ENCODE measurements at places on chromosomes 2 and 18.
A peak's percentile ranks its signal among the peaks of the same experiment; 100 is the strongest.

GRCh38 chr2:39488450-39488849, 51.4 kb upstream of the MAP4K3 start:
- DNase-seq: no peak

- no peak for DNase-seq
These were observed 18.5 kb upstream of the DTNA start for GRCh38 chr18:34691614-34692013.

DNA sequence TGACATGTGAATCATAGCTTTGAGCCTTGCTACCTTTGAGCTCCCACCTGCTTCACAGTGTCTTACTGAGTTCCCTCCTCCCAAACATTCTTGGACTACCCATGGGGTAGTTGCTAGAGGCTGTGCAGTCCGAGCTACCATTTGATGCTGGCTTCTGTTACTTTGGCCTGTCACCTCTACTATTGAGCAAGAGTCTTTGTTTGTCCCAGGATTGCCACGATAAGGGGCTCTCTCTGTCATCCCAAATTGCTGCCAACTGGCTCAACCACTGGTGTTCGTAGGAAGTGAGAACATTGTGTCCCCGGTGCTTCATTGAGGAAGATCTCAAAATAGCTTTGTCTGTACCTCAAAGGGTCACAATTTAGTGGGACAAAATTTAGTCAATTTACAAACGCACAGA, 59.1 kb upstream of the PAX8 start:
- DNase-seq: no peak

- no peak for DNase-seq
These were observed 36.0 kb downstream of the SMAD7 start for GRCh38 chr18:48914581-48915251.

DNA sequence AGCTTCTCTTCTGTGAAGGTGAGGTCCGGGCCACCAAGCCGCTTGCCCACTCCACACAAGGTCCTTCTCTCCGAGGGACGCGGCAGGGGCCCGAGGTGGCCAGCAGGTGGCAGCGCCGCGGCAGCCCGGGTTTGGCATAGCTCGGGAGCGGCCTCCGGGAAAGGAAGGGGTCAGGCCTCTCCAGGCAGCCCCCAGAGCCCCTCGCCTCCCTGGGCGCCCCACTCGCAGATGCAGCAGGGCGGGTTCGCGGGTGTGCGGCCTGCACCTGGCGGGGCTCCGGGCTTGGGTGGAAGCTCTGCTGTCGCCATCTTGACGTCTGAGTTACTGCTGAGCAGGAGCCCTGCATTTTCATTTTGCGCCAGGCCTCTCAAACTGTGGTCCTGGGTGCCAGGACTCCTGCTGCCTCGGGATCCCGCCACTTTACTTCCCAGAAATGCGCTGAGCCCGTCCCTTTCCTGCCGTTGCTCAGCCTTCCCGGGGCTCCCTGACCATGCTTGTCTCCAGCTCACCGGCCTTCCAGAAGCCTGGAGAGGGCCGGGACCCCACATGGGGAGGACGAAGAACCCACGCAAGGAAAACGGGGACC, 18.6 kb upstream of the NCL start:
- DNase-seq: peak; percentile 94

DNA sequence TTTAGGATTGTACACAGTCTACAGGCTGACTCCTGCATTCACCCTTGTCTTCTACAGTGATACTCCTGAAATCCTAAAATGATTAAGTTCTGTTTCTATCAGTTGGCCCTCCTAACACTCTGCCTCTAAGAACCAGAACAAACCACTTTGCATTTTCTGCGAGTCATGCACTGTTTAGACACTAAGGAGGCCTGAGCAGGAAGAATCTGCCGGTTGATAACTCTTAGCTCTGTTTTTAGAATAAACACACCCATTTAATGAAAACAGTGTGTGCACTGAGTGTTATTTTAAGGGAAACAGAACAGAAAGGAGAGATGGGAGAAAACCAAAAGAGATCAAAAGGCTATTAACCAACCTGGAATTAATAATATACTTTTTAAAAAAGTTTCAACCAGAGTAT, 22.9 kb upstream of the SSB start:
- DNase-seq: peak; percentile 24

- peak; percentile 92 for DNase-seq
These were observed 150.8 kb downstream of the PXDN start for GRCh38 chr2:1593371-1594122.

DNA sequence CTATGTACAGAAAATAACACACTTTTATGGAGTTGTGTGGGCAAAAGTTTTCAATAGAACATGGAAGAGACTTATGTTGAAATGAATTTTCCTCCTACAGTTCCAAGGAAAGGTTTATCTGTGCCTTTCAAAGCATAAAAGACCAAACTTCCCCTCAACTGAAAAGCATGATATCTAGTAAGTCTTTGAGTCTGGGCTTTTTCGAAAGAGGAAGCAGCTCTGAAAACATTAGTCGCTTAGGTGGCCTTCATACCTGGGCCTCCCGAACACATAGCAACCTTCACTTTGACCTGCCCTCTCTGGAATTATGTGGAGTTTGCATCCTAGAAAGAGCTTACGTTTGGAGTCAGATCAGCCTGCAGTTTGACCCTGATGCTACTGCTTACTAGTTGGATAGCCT, 4.8 kb upstream of the CAPN14 start:
- DNase-seq: no peak

DNA sequence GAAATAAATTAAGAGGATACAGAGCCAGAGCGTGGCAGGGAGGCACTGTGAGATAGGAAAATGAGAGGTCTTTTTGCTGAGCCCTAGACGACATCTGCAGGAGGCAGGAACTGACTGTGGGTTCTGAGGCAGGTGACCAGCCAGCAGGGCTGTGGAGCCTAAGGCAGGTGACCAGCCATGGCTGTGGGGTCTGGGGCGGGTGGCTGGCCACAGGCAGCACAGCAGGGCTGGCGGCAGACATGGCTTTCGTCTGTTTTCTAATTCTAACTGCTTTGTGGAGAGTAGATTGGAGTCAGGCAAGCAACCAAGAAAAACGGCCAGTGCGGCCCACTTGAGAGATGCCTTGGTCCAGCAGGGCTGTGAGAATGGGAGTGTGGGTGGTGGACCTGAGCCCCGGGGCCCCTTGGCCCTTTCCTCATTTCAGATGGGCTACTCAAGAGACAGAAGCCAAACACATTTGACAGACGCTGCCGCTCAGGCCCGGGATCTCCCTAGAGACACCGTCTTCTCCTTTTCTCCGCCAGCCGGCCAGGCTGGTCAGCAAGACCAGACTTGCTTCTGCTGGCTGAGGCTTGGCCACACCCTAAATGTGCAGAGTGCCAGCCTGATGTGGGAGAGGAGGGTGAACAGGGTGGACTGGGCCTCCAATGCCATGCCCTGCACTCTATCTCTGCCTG, 19.7 kb upstream of the GNAL start:
- DNase-seq: no peak

DNA sequence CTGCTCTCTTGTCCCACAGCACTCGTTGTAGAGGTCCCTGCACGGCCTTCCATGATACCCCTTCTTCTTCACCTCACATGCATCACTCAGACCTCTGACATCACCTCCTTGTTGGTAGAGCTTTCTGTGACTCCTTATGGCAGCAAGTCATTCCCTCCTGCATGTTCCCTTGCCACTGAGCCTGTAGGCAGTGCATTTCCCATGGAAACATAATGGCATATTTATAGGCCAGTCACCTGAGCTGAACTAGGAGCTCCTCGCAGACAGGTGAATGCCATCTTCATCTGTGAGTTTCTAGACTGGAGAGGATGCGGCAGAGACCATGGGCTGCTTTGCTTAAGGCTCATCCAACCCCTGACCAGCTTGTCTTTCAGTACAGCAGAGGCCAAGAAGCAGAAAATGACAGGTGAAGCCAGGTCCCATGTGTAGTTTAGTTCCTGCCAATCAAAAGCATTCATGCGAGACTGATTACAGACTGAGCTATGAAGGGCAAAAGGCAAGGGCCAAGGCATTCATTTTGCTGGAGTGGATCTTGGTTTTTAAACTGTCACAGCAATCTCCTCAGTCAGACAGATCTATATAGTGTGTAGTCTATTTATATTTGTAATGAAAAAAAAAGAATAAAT, 59.4 kb upstream of the NEDD4L start:
- DNase-seq: no peak

- DNase-seq: no peak
These were observed 221.9 kb upstream of the COL3A1 start for GRCh38 chr2:188752311-188752710.

GRCh38 chr18:48023334-48024008, 93.0 kb upstream of the SMAD2 start:
- DNase-seq: peak; percentile 52

- DNase-seq: peak; percentile 64
These were observed 83.9 kb downstream of the AAK1 start for GRCh38 chr2:69559442-69560146.

GRCh38 chr2:12397854-12398253, 318.9 kb upstream of the TRIB2 start:
- DNase-seq: peak; percentile 55

All from AG20443 (cell line).